ENCODE measurements at places on chromosomes 7 and 10.

DNA sequence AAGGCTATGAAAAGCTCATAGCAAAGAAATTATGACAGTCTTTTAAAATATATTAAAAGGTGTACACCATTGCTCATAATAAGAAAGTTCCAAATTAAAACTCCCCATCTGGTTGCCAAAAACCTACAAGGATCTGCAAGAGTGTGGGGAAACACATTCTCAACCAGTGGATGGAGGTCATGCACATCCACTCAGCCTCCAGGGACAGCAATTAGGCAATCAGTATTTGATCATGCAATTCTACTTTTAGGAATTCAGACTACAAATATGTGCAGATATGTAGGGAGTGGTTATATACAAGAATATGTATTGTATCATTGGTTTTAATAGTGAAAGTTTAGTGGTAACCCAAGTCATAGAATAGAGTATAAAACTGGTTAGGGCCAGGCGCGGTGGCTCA is 157.8 kb downstream of the FGFR2 start:
- DNase-seq = no peak

DNA sequence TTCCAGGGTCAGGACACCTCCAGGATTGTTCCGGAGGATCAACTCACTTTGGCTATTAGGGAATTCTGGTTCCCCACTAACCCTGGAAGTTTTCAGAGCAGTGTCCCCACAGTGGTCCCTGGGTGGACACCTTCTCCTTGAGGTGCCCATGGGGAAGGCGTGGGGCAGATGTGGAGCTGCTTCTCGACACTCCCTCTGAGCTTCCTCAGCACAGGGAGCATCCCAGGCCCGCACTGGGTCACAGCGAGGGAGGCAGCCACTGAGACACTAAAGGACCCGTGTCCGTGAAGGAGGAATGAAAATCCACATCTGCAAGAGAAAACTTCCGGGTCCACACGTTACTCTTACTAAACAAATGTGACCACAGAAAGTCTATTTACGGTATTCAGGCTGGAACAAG is 48.2 kb upstream of the MNX1 start:
- DNase-seq = no peak

DNA sequence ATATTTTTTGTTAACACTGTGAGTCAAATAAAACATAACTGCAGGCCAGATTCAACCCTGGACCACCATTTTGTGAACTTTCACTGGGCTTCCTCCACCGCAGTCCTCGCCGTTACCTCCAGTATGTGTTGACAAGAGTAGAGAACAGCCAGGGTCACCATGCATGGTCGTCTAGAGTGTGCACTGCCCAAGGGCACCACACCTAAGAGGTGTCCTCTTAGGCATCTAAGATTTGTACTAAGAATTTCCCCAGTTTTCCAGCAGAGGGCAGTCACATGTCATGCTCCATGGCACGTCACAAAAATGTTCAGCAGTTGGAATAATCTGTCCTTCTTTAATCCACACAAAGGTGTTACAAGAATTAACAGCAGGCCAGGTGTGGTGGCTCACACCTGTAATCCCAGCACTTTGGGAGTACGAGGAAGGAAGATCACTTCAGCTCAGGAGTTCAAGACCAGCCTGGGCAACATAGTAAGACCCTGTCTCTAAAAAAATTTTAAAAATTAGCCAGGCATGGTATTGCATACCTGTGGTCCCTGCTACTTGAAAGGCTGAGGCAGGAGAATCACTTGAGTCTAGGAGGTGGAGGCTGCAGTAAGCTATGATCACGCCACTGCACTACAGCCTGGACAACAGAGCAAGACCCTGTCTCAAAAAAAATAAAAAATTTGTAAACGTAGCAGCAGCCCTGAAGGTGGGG is 71.2 kb upstream of the FOXK1 start:
- DNase-seq = no peak

DNA sequence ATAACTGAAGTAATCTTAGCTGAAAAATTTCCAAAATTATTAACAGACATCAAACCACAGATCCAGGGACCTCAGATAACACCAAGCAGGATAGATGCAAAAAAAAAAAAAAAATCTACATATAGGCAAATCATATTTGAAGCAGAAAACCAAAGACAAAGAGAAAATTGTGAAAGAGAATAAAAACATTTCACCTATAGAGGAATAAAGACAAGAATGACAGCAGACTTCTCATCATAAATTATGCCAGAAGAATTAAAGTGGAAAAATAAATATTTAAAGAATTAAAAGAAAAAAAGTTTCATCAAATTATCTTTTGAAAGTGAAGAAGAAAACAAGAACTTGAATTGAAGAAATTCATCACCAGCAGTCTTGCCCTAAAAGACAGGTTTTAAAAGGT is 467.5 kb downstream of the GPAM start:
- no peak for DNase-seq

DNA sequence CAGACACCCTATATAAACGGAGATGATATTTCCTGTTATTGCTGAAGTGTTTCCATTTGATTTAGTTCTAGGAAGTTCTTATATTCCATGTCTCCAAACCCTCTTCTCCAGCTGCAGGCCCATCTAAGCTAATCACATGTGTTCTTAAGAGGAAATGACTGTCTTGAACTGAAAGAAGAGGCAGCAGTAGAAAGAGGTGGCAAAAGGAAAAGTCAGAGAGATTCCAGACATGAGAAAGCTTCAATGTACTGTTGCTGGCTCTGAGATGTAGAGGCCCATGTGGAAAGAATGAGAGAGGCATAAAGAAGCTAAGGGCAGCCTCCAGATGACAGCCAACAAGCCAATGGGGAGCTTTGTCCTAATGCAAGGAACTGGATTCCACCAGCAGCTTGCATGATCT is 287.2 kb downstream of the GFRA1 start:
- no peak for DNase-seq

- no peak for DNase-seq
Measured at GRCh38 chr10:33179067-33179466, 155.4 kb downstream of the NRP1 start.

DNA sequence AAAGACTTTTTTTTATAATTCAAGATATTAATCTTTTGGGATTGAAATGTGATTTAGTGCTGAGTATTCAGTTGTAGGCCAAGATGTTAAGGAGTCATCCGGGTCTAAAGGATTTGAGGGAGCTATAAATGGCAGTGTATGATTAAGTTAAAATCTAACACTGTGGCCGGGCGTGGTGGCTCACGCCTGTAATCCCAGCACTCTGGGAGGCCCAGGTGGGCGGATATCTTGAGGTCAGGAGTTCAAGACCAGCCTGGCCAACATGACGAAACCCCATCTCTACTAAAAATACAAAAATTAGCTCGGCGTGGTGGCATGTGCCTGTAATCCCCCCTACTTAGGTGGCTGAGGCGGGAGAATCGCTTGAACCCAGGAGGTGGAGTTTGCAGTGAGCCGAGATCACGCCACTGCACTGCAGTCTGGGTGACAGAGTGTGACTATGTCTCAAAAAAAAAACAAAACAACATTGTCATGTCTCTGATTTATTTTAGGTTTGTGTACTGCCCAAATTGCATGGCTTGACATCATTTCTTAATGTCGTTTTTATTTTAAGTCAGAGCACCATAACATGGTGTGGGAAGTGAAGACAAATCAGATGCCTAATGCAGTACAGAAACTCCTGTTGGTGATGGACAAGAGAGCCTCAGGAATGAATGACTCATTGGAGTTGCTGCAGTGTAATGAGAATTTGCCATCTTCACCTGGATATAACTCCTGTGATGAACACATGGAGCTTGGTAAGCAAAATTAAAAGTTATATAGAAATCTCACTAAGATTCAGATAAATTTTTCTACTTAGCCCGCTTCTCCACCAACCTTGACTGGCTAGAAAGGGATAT is 10.7 kb downstream of the HBP1 start:
- no peak for DNase-seq

DNA sequence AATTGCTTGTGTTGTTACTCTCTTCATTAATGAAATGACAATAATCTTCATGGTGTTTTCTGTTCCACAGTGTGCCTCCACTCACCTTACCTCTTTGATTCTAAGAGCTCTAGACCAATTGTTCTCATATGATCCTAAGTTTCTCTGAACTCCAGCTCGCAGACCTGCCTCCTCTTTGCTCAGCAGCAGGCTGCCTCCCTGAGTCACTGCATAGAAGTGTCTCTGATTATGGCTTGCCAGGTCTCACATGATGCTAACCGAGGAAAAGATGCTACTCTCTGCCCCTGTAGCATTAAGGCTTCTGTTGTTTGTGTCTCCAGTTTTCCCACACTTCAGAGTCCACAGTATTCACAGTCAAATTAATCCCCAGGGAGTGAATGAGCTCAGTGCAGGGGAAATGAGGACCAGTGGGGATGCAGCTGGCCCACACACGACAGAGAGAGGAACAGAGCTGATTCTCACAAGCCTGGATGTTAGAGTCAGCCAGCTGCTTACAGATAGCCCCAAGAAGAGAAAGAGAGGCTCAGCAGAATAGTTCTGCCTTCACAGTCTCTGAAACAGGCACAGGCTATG is 145.9 kb upstream of the EGR2 start:
- no peak for DNase-seq

DNA sequence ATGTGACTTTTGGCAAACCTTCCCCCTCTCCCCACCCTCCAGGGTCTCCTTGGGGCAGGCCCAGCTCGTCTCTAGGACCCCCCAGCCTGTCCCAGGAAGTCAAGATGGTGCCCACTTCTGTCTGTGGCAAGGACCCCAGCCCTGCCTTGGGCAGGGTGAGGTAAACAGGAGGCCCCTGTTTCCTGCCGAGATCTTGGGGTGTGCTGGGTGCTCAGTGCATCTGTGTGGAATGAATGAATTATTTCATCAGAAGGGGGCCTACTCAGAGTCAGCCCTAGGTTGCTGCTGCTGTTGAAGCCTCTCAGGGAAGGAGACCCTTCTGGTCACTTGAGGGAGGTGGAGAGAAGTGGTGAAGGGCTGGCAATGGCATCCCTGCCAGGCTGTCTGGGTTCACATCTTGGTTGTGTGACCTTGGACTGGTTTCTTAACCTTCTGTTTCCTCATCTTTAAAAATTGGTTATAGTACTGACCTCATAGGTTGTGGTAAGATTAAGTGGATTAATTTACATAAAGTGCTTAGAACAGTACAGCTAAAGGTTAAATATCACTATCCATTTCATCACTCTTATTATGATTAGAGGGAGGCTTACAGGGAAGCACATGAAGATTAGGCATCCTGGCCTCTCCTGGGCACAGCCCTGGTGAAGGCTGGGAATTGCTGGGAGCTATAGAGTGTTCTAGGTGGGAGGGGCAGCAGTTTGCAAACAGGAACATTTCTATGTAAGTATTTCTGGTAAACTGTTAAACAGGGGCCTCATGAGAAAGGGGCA is 67.7 kb downstream of the ZMIZ1 start:
- DNase-seq = no peak

GRCh38 chr10:50244201-50244600 is 7.1 kb downstream of the ASAH2 start:
- DNase-seq = no peak

DNA sequence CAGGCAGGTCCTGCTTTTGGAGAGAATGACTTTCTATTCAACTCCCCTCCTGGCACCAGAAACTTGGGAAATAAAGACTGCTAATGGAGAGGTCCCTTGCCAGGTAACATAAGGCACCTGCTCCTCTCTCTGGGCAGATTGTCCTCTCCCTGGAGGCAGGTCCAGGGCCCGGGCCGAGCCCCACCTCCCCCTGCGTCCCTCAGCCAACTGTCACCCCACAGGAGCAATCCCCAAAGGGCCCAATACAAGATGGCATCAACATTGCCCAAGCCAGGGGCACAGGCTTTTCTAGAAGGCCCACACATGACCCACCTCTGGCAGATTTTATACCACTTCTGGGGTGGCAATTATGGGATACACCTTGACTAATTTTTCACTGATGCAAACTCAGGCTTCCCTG is 145.2 kb downstream of the HERPUD2 start:
- DNase-seq = no peak

GRCh38 chr7:54189330-54189729 is 352.8 kb upstream of the VSTM2A start:
- DNase-seq = no peak

GRCh38 chr7:129405527-129405926 is 28.7 kb upstream of the STRIP2 start:
- DNase-seq = no peak

GRCh38 chr10:69936091-69936490 is 116.6 kb upstream of the MACROH2A2 start:
- DNase-seq = no peak

Measured in stimulated activated CD4-positive, alpha-beta T cell treated with anti-CD3 and anti-CD28 coated beads, Interleukin-4, amount 100 ng/mL, for 48 hours (primary cell).